Heart left ventricle (tissue), 16 donors: ENCODE measurements at places on chromosomes 3 and 15. TPM values are rescaled to one million over a fixed set of nuclear protein-coding genes. Genes with fewer than 3 reads are reported as not detected.

GRCh38 chr3:179606534-179607085 is 2.0 kb downstream of the NDUFB5 start:
- no peak for DNase-seq
- H3K27me3 ChIP-seq: no peaks in the 10 kb centered on the region

- no peaks in the 10 kb centered on the region for H3K27me3 ChIP-seq
- H3K4me3 ChIP-seq: no peak overlapping the region
- H3K4me1 ChIP-seq: peaks cover 23% of the 10 kb centered on the region
- no peak overlapping the region for H3K27ac ChIP-seq
These were observed 150.3 kb downstream of the PLCL2 start for GRCh38 chr3:17035033-17035432.

PLAAT1 gene
- 7.0 TPM for total RNA-seq

- no peak for DNase-seq
- no peaks in the 10 kb centered on the region for H3K27me3 ChIP-seq
- no peaks in the 10 kb centered on the region for H3K4me1 ChIP-seq
- no peak overlapping the region for H3K27ac ChIP-seq
These were observed 48.9 kb upstream of the GMNC start for GRCh38 chr3:190911382-190911781.

DNA sequence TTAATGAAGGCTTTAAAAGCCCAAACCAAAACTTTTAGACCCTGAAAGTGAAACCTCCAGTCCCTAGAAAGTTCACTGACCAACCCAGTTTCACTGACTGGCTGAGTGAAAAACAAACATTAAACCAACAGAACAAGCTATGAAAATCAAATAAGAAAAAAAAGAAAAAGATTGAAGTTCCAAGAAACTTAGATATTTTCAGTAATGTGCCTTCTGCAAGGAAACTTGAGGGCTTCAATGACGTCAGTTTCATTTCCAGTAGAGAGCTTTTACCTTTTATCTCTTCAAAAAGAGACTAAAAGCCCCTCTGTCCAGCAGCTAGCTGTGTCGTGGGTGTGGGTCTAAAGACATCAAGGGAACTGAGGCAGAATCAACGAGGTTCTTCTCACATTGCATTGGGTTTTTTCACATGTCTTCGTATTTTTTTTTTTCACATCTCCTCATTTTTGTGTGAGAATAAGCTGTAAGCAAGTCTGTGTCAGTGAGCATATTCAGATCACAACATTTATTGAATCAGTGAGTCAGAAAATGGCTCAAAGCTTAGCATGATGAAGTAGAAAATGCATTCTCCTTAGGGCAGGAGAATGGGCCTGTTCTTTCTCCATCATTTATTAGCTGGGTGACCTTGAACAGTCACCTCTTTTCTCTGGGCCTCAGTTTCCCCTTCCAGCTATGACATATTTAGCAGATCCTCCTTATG is 54.8 kb upstream of the BCL6 start:
- no peak for DNase-seq
- no peaks in the 10 kb centered on the region for H3K27me3 ChIP-seq
- H3K36me3 ChIP-seq: no peaks in the 10 kb centered on the region
- H3K4me1 ChIP-seq: no peaks in the 10 kb centered on the region
- H3K27ac ChIP-seq: no peak overlapping the region

DNA sequence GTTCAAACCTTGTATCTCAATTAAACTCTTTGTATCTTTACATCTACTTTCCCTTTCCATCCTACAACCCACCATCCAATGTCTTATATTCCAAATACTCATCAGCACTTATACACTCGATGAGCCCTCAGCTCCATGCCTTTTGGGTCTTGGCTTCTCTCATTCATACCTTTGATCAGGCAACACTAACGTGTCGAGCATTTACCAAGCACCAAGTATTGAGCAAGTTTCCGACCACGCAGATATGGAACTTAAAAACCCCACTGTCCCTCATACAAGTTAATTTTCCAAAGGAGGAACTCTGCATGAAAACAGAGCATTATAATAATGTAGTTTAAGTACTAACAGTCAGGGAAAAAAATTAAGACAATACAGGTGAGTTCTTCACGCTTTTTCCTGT is 102.8 kb downstream of the IL1RAP start:
- no peaks in the 10 kb centered on the region for H3K27me3 ChIP-seq
- no peak overlapping the region for H3K27ac ChIP-seq
- no peak for DNase-seq
- no peak overlapping the region for H3K4me3 ChIP-seq
- peaks cover 3% of the 10 kb centered on the region for H3K36me3 ChIP-seq

DNA sequence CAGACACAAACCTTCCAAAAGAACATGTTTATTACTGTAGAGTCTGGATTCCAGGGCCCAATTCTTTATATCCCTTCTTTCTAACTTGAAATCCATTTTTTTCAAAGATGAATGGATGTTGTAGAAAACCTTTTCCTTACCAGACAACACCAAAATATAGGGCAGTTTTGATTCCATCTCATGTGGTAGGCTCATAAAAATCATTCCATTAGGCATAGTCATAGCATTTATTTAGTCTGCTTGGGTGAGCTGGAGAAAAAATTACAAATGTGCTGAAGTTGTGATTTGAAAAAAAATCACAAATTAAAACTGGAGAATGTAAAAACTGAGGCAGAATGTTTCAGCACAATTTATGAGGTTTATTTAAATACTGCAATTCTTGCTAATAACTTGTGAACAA is 199.3 kb upstream of the TBC1D5 start:
- no peak overlapping the region for H3K4me3 ChIP-seq
- no peak for DNase-seq
- peaks cover 17% of the 10 kb centered on the region for H3K4me1 ChIP-seq

- H3K4me1 ChIP-seq: peaks cover 29% of the 10 kb centered on the region
- no peak for DNase-seq
- H3K36me3 ChIP-seq: peaks cover 9% of the 10 kb centered on the region
These were observed 2.3 kb upstream of the LMLN start for GRCh38 chr3:197957790-197958133.
